Renal pelvis (tissue), 12 donors: ENCODE measurements at places on chromosomes 4 and X. TPM values are rescaled to one million over a fixed set of nuclear protein-coding genes. Genes with fewer than 3 reads are reported as not detected.

Gene DUX4
- polyA plus RNA-seq = 0.70 TPM

Gene CPZ
- 25.2 TPM for polyA plus RNA-seq

Gene GATB
- polyA plus RNA-seq = 34.6 TPM

Gene SRPK3
- 2.7 TPM for polyA plus RNA-seq

Gene TLR10
- polyA plus RNA-seq = 0.47 TPM

Gene ERCC6L
- polyA plus RNA-seq = 4.6 TPM

DNA sequence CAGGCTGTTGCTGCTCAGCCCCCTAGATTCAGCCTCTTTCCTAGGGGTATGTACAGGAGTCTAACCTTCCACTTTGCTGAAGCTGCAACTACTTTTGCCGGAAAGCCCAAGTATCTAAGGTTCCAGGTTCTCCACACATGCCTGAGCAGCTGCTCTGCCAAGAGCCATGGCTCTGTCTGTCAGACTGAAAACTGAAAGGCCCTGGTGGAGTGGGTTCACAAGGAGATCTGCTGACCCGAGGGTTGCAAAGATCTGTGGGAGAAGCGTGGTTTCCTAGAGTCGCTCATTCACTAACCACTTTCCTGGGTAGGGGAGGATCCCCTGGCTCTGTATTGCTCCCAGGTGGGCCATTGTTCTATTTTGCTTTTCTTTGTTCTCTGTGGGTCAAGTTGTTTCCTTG is 6.0 kb upstream of the PNMA6F start:
- DNase-seq = no peak

DNA sequence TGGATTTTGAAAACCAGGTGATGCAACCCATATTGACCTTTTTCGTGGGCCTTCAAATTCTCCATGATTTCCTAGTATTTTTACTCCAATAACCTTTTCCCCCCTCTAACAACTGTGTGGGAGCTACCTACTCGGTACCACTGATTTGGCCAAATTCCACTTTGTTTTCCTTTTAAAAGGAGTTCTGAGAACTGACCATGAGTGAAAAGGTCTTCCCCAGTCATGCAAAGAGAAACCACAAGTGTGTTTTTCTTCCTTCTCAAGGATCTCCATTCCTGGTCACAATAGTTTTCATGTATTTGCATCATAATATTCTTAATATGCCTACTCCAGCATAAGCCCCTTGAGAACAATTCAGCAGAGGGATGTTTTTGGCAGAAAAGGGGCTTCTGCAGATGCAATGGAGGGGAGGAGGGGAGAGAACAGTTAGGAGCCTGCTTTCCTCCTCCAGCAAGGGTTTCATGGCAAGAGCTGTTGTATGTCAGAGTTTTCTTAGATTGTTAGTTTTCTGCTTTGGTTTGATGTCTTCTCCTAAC is 195.3 kb upstream of the ANXA3 start:
- no peak for DNase-seq

GRCh38 chr4:81142744-81143143 is 72.3 kb downstream of the PRKG2 start:
- DNase-seq = no peak

- DNase-seq = no peak
Observed at GRCh38 chr4:135368831-135369230, 1167.2 kb upstream of the PABPC4L start.
